ENCODE measurements at places on chromosomes 5 and 9. TPM values are rescaled to one million over a fixed set of nuclear protein-coding genes. Genes with fewer than 3 reads are reported as not detected.

DNA sequence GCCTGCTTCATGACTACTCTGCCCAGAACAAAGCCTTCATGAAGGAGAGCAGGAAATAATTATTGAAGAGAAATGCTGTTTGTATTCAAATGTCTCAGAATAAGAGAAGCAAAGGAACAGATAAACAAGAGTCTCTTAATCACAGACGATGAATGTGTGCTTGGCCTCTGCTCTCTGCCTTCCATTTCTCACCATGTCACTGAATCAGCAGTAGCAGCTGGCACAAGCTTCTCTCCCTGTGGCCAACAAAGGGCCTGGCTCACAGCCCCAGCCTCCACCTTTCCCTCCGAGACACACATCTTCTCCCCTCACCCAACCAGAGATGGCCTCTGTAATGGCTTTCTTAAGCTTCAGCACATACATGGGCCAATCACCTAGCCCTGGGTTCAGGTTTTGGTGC lies 128.1 kb upstream of the SLIT3 start:
- peak; percentile 47 for DNase-seq

PDGFRB gene
- 47.0 TPM for total RNA-seq

INSL4 gene
- not detected for total RNA-seq

GRCh38 chr9:116935149-116935897 lies 248.2 kb downstream of the TRIM32 start:
- DNase-seq: no peak

GRCh38 chr5:51832934-51833470 lies 449.8 kb downstream of the ISL1 start:
- no peak for DNase-seq

- DNase-seq: no peak
Observed at GRCh38 chr9:129555512-129556215, 65.2 kb downstream of the C9orf50 start.

GPR151 gene
- not detected for total RNA-seq

HSPB3 gene
- total RNA-seq: 596 TPM

DNA sequence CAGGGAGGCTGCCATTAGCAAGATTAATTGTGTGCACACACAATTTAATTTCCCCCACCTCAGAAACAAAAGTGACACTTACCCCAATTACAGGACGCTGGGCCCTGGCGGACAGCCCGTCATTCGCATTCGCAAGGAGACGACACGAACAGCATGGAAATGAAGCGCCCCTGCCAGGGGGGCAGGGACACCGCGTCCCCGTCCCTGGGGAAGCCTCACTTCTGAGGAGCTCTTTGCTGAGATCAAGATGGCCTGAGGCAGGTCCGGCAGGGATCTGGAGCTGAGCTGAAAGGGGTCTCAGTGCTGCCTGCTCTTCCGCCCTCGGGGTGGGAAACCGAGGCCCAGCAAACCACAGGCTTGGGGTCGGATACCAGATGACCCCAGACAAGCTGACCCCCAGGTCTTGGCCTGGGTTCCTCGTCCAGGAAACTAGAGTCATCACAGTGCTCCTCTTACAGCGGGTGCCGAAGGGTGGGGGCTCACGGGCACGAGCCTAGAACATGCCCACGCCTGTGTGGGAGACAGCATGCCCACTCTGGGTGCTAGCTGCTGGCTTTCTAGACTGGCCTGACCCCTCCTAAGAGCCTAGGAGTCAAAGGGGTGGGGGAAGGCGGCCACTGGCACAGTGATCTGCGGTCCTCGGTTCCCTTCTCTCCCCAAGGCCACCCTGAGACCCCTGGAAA lies 103.2 kb downstream of the VAV2 start:
- no peak for DNase-seq

LRRC70 gene
- total RNA-seq: 1.2 TPM

- DNase-seq: peak; percentile 62
Observed at GRCh38 chr5:176994460-176995121, 12.0 kb downstream of the UIMC1 start.

- no peak for DNase-seq
Observed at GRCh38 chr9:23754551-23754950, 71.5 kb downstream of the ELAVL2 start.

DNA sequence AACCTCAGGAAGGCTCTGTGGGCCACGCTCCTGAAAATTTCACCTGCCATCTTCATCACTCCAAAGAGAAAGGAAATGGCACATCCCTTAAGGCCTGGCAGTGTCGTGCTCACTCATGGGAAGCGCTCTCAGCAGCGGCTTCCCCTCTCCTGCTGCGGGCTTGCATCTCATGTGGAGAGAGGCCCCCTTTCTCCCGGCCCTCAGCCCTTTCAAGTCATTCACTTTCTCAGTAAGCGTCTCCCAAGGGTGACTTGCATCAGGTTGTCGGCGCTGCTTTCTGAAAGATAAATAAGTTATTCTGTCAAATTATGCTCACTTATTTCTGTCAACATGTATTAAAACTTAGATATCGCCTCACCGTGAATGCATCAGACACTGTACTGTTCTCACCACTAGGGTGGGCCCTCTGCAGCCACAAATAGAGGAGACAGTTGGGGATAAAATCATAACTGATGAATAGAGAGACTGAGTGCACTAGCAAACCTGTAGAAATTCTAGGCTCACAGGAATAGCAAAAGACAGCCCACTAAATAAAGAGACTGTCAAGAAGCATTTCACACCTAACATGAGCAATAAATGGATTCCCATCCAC lies 174.6 kb downstream of the RFK start:
- no peak for DNase-seq

DNA sequence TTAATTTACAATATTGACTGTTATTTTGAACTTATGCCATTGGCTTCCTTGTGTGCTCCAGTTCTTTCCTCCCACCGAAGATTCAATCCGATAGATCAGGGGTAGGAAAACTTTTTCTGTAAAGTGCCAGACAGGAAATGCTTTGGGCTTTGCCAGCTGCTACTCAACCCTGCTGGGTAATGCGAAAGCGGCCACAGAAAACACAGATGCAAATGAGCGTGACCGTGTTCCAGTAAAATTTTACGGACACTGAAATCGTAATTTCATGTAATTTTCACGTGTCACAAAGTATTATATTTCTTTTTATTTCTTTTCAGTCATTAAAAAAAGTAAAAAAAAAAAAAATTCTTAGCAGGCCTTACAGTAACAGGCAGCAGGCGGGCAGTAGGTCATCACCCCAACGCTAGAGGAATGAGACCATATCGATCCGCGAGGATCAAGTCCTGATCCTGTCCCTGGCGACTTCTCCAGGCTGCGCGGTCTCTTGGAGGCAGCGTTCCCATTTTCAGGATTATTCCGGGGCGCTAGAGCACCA lies 599 bp downstream of the NMRK1 start:
- no peak for DNase-seq

DNA sequence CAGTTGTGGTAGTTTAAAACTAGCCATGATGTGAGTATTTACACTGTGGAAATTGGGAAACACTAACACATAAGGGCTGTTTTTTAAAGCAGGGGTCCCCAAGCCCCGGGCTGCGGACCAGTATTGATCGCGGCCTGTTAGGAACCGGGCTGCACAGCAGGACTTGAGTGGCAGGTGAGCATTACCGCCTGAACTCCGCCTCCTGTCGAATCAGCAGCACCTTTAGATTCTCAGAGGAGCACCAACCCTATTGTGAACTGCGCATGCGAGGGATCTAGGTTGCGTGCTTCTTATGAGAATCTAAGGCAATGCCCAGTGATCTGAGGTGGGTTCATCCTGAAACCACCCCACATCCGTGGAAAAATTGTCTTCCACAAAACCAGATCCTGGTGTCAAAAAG lies 127.8 kb downstream of the PCSK5 start:
- DNase-seq: no peak

DNA sequence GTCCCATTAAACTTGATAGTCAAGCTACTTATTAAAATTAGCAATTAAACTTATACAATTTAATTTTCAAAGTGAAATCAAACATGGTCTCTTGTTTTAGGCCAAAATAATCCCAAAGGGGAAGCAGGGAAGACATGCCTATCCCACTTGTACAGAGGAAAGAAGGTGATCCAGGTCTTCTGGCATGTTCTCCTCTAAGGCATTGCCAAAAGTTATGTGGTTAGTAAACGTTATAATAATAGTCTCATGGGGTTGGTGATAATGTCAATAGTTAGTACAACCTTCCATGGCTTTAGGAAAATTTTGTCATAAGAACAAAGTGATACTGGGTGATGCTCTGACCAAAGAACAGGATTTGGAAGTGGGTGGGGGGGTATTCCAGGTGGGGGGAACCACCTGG lies 52.8 kb downstream of the ROR2 start:
- no peak for DNase-seq

DNA sequence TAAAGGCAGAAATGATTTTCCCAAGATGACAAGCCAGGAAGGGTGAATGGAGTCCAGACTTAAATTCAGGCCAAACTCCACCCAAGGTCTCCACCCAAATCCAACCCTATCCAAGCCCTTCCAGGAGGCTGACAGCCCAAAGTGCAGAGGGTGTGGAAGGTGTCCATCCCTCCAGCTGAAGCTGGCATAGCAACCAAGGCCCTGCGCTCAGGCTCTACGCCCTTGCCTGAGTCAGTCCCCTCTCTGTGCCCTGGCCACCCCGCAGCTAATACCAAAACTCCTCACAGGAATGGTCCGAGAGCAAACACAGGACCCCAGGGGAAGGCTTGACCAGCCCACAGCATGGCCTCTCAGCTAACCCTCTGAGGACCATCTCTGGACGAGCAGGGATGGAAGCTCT lies 2.1 kb downstream of the SEPTIN8 start:
- no peak for DNase-seq

OMD gene
- 4.2 TPM for total RNA-seq

DNA sequence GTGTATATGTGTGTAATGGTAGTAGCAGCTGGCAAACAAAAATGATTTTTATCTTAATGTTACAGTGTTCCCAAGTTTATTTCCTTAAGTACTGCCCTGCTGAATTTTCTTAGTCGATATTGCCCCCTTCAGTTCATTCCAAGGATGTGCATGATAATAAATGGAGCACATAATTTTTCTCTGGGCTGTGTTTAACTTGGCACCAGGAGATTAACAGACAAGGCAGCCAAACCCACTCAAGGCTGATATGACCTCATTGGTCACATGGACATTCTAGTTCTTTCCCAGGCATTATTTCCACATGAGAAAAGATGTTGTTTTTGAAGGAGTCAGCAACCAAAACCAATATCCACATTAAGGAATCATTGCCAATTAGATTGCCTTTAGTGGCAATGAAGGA lies 61.8 kb downstream of the COX7C start:
- no peak for DNase-seq

GRCh38 chr5:58717303-58718007 lies 134.6 kb downstream of the RAB3C start:
- DNase-seq: no peak

GRCh38 chr5:98663521-98663920 lies 109.9 kb upstream of the RGMB start:
- no peak for DNase-seq

DNA sequence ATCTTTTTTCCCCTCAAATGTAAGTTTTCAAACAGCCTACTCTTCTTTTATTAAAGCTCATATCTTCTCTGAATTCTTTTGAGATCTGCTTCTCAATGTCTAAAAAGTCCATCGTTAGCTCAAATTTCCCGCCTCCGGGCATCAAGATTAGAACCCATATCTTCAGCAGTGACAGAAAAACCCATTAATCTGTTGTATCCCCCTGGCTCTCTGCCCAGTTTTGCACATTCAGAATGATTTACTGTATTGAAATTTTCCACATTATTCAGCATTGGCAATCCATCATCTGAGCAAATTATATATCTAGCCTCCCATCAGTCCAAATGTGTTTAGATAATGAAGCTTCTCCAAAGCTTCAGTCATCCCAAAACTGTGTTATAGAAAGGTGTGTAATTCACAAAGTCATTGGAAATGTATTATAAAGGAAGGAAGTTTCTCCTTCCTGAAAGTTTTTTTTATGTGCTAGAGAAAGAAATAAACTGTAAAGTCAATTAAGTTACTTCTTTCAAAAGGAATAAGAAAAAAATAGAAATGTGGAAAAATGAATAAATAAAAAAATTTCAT lies 849.9 kb downstream of the MAT2B start:
- DNase-seq: no peak

- DNase-seq: no peak
Observed at GRCh38 chr9:75085640-75086039, 2.3 kb downstream of the NMRK1 start.

PCAT7 gene
- 0.08 TPM for total RNA-seq

- DNase-seq: no peak
Observed at GRCh38 chr5:951940-952596, 56.5 kb upstream of the NKD2 start.

DNA sequence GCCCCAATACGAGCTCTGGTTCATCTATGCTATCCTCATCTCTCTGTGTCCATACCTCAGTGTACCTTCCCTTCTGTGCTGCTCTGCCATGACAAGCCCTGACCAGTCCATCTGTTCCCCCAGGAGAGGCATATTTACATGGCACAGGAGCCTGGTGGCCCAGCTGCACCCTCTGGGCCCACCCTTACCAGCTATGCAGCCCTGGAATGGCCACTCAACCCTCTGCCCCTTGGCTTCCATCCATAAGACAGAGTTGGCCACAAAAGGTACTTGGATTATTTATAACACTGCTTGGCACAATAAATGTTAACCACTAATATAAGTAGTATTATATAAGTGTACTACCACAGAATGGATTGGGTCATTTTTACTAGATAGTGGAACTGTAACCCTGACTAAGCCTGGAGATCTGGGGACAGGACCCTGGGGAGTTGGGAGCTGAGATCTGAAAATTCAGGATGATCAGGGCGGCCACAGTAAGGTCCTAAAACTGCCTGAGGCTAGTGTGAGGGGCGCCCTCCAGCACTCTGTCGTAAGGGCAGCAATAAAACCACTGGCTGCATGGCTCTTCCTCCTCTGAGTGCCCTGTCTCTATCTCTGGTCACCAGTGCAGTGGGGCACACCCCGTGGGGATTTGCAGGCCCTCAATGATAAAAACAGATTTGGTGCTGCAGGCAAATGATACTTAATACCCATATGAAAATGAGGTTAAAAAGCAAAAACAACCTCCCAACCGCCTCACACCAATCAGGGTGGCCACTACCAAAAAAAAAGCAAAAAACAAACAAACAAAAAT lies 65.8 kb downstream of the SEMA4D start:
- DNase-seq: no peak

- no peak for DNase-seq
Observed at GRCh38 chr9:107483666-107484065, 5.9 kb downstream of the KLF4 start.

- DNase-seq: peak; percentile 53
Observed at GRCh38 chr5:43192558-43193180, 644 bp downstream of the NIM1K start.

GRCh38 chr5:118967059-118967508 lies 21.3 kb downstream of the DTWD2 start:
- no peak for DNase-seq

- DNase-seq: no peak
Observed at GRCh38 chr5:52774005-52774410, 13.7 kb upstream of the ITGA1 start.
